ENCODE measurements at places on chromosomes 6 and 20.

GRCh38 chr20:17816804-17817587 lies 117.2 kb downstream of the BANF2 start:
- DNase-seq = no peak

GRCh38 chr6:163373240-163373639 lies 41.3 kb upstream of the QKI start:
- no peak for DNase-seq

DNA sequence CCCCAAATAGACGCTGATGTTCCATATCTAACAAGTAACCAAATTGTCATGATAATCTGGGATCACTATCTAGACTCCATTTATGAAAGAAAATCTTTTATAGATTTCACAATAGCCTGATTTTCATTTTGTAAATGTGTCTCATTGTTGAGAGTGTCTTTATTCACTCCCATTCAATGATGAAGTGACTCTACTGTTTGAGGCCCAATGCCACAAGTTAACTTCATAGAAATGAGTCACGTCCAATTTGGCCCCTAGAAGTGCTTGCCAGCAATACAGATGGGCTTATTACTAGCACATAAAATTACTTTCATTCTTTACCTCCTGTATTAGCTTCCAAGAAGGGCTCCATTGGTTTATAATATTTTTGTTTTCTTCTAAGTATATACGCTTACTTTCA lies 6.3 kb downstream of the IPCEF1 start:
- no peak for DNase-seq

- DNase-seq = no peak
These were observed 104.6 kb upstream of the CDYL start for GRCh38 chr6:4671587-4672115.

DNA sequence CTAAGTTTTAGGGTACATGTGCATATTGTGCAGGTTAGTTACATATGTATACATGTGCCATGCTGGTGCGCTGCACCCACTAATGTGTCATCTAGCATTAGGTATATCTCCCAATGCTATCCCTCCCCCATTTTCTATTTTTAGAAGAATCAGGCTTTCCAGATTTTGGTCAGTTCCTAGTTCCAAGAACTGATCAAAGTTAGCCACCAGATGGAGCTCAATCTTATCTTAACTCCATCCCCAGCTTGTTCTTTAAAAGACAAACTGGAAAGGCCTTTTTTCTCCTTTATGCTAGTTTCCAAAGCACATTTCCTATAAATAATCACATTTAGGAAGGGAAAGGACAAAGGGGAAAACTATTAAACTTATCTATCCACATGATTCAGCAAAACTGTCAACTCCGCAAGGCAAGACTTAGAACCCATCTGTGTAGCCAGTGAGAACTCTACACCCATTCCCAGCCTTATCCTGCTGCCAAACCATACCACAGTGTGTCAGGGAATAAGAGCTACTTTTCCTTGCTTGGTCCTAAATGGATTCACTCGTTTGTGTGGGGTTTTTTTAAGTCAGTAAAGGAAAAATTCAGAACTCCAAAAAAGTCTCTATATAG lies 22.8 kb upstream of the KHDC1 start:
- no peak for DNase-seq

DNA sequence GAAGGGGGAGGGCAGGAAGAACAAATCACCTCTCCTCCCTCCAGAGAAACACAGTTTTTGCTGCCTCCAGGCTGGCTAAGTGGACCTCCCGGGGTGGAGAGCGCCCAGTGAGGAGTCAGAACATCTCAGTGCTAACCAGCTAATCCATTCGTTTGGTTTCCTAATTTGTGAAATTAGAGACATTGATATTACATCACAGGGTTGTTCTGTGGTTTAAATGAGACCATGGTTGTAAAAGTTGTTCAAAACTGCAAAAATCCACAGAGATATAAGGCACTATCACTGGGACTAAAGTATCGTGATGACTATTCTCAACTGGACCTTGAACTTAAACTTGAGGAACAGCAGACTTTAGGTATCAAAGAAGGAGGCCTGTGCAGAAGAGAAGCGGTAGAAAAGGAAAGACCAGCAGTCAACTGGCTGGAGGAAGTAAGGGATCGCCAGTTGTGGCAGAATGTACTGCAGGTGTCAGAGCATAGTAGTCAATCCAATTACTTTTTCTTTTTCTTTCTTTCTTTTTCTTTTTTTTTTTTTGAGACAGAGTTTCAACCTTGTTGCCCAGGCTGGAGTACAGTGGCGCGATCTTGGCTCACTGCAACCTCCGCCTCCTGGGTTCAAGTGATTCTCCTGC lies 33.9 kb downstream of the RIPOR2 start:
- DNase-seq = no peak

Data from GM20000 (cell line).